Stimulated activated CD8-positive, alpha-beta memory T cell treated with anti-CD3 and anti-CD28 coated beads, Interleukin-15, amount 100 ng/mL, for 48 hours (primary cell): ENCODE measurements at places on chromosomes 13 and 19.

DNA sequence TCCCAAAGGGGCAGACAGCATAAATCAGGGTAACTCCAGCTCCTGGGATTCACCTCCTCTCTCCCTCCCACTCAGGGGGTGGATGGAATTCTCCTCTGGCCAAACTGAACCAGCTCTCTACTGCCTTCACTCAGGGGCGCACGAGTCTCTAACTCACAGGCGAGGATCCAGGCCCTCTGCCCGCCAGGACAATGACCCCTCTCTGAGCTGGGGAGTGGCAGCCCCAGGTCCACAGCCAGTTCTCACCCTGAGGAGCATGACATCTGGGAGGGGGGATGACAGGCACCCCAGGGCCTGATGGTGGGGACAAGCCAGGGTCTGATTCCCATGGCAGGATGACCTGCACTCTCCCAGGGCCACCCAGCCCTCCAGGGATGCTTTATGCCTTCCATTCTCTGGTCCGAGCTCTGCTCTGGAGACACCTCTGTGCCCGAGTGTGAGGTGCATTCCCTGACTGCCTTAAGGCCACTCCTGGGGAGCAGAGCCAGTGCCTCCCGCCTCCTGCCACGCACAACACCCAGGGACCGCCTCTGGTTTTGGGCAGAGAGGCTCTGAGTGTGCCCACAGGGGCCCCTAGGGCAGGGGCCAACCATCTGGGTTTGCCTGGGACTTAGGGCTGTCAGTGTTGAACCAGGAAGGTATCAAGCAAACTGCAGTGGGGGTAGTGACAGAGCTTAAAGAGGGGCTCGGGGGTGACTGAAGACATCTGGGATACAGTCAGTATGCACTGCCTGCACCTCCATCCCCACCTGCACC is 66.2 kb downstream of the GNG7 start:
- DNase-seq = no peak

GRCh38 chr19:10372690-10373089 is 7.7 kb downstream of the TYK2 start:
- no peak for DNase-seq

DNA sequence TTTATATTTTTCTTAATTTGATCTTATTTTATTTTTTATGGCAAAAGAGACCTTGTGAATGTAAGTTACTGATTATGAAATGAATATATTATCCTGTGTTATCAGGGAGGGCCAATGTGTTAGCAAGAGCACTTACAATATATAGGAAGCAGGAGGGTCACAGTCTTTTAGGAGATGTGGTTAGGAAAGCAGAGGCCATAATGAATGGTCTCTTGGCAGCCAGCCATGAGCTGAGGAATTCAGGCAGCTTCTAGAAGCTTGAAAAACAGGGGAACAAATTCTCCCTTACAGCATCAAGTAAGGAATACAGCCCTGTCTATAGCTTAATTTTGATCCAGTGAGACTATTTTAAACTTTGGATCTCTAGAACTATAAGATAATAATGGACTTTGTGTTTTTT is 2374.6 kb downstream of the PCDH9 start:
- no peak for DNase-seq

DNA sequence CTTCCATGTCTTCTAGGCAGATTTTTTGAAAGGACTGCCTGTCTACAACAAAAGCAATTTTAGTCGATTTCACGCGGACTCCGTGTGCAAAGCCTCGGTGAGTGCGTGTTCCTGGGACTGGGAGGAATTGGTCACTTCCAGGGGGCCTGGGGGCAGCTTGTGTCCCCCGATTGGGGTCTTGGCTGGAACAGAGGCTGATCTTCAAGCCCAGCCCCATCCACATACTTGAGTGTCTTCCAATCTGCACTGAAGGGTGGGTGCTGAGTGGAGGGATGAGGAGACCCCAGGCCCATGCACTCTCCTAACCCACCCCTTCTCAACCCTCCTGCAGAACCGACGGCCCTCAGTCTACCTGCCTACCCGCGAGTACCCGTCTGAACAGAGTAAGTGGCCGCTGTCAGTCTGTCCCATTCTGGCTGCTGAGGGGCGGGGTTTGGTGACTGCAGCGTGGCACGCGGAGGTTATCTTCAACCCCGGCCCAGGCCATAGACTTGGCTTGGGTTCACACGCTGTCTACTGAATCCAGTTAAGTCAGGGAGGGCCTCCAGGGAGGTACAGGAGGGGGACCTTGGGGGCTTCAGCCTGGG is 4.7 kb downstream of the DDA1 start:
- DNase-seq = no peak
